ENCODE measurements at places on chromosomes 7 and 10.

DNA sequence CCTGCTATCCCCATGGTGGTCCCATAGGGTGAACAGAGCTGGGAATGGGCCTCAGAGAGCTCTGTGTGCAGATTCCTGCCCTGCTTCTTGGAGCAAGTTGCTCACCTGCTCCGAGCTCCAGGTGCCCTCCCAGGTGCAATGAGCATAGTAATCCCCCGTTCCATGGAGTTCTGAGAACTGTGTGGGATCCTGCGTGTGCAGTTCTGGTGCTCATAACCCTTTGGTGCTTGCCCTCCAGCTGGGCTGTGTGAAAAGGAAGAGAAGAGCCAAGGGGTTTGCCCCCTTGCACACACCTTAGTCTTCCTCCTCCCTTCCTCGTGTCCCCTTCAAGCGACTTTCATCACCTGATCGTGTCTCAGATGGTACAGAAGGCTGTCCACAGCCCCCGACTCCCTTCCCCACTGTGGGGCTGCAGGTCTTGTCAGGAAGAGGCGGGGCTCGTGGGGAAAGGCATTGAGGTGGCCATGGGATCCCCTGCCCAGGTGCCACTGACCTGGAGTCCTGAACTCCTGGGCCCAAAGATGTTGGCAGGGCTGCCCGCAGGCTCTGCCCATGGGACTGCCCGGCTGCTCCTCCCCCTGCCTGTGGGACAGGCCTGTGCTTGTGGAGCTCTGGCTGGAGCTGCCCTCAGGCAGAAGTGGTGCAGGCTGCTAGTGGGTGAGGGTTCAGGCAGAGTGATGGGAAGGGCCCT, 21.9 kb upstream of the ZNF488 start:
- DNase-seq, result no peak

DNA sequence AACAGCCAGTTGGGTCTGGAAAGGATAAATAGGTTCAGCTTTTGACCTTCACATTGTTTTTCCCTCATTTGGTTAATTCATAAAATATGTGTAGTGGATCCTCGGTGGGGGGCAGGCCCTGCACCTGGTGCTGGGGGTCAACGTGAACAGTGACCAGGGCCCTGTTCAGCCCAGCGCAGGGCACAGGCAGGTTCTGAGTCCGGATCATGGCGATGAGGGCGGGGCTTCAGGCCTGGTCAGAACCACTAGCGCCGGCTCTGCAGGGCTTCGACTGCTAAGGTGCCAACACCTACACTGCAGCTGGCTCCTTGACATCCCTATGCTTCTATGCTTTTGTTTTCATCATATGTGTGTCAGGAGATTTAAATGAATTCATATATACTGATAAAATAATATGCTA, 177.7 kb downstream of the CXCL12 start:
- DNase-seq, result no peak

- no peak for DNase-seq
Observed at GRCh38 chr10:1249142-1249920, 193.1 kb downstream of the WDR37 start.

- DNase-seq, result no peak
Observed at GRCh38 chr10:7445474-7446185, 34.8 kb upstream of the SFMBT2 start.

- DNase-seq, result no peak
Observed at GRCh38 chr10:130466271-130466997, 330.2 kb downstream of the GLRX3 start.

GRCh38 chr7:101146-102046, 91.0 kb upstream of the FAM20C start:
- peak; percentile 20 for DNase-seq

DNA sequence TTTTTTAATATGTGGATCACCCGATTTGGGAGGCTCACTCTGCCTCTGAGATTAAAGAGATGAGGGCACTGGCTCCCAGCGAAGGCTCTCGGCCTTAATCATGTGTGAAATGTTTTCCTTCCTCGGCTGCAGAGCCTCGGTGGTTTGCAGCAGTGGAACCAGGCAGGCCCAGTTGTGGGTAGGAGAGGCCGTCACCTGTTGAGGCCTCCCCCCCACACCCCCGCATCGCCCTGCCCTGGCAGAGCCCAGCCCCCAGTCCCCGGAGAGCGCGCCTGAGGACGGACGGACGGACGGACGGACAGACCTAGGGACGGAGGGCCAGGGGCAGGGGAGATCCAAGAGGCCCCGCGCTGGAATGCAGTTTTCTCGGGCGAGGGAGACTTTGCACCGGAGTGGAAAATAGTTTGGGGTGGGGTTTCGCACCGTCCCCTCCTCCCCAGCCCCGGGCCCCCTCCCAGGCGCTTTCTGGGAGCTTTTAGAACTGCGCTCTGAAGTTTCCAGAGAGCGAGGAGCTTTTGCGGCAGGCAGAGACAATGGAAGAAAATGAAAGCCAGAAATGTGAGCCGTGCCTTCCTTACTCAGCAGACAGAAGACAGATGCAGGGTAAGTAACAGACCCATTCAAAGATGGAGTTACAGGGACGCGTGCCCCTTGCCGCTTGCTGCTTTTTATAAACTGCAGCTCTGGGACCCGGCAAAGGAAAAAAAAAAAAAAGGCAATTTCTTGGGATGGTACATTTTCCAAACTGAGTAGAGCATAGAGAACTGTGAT, at the start of gene KIAA1217:
KIAA1217 (plus strand) TSS at position 478 of the 771 bp plus-strand sequence; CDS start at position 534, 56 bp downstream.
- peak; percentile 39 for DNase-seq

DNA sequence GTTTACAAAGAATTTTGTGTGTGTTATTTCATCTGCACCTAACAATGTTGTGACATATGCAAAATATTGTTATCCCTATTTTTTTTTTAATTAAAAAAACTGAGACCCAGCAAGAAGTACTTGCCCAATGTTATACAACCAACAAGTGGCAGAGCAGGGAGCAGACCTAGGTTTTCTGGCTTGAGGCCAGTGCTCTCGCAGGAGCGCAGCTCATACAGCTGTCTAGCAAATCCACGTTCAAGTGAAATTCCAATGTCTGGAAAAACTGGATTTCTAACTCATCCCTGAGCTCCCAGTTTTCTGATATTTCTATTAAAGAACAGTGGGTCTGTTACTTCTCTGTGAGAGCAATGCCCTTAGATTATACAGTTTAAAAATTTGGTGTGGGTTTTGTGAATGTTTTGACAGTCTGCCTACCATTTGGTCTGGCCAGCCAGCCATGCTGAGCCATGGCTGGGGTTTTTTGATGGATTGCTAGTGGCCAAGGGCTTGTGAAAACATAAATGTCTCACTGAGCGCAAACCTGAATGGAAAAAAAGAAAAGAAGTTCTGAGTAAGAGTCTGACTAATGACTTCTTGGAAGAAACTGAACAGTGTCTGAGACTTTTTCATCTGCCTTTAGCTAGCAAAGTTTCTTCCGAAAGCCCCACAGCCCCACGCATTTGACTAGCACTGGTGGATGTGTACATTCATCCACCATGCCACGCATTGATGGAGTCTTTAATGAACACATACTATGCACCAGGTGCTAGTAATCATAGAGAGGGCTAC, 15.4 kb upstream of the PRF1 start:
- no peak for DNase-seq

- DNase-seq, result no peak
Observed at GRCh38 chr7:138238734-138239659, 162.7 kb downstream of the AKR1D1 start.

DNA sequence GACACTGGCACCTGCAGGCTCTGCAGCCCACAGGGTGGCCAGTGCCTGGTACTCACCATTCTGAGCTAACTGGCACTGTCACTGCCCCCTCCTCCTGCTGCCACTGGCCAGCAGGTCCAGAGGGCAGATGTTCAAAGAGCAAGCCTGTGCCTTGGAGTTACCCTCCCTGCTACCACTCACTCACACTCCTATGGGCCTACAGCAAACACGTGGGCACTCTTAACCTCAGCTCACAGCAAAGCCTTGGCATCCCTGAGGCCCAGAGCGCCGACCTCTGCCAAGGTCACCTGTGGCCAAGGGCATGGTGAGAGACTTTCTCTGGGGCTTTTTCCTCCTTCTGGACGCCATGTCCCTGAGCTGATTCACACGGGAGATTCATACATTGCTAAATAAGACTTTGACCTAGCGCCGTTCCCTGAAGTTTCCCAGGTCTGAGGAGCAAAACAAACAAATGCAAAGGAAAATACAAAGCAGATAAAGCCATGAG, 270.0 kb upstream of the PPP2R2D start:
- DNase-seq, result no peak

GRCh38 chr10:81403451-81403850, 471.5 kb upstream of the NRG3 start:
- DNase-seq, result no peak

DNA sequence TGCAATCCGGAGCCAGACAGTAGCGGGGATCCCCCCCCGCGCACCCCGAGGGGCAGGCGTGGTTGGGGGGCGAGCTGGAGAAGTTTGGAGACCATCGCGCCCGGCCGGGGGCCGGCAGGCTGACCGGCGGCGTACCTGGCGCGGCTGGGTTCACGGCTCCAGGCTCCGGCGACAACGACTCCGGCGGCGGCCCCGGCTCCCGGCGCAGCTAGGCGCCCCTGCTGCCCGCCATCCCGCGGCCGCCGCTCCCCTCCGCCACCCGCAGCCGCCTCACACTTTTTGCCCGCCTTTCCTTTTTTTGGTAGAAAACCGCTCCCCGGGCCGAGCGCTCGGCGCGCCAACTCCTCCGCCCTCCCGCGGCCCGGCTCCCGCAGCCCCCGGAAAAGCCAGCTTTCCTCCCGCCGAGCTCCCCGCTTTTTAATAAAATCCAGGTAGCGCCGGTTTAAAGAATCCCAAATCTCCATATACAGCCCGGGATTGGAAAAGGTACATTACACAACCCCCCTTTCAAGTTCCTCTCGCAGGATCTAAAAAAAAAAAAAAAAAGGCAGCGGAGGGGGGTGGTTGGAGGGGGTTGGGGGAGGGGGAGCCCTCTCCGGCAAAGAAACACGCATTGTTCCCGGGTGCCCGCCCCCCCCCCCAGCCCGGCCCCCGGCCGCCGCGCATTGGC, at the start of gene TNRC18:
TNRC18 (minus strand) TSS at position 529 of the 670 bp plus-strand sequence. CDS start 2,588 bp downstream, outside the sequence.
- DNase-seq, result no peak

DNA sequence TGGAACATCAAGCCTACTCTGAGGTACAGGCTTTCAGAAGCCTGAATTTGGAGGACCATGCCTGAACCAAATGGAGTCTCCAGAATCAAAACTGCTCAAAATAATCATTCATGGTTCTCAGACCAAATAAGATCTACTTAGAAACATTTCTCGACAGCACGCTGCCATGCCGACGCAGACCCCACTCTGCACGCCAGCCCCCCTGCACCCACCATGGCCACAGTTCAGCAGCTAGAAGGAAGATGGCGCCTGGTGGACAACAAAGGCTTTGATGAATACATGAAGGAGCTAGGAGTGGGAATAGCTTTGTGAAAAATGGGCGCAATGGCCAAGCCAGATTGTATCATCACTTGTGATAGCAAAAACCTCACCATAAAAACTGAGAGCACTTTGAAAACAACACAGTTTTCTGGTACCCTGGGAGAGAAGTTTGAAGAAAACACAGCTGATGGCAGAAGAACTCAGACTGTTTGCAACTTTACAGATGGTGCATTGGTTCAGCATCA, 6.6 kb upstream of the KMT2C start:
- no peak for DNase-seq

- no peak for DNase-seq
Observed at GRCh38 chr7:104908636-104909035, 105.4 kb upstream of the KMT2E start.

GRCh38 chr7:41010967-41011366, 691.9 kb downstream of the INHBA start:
- DNase-seq, result peak; percentile 44

DNA sequence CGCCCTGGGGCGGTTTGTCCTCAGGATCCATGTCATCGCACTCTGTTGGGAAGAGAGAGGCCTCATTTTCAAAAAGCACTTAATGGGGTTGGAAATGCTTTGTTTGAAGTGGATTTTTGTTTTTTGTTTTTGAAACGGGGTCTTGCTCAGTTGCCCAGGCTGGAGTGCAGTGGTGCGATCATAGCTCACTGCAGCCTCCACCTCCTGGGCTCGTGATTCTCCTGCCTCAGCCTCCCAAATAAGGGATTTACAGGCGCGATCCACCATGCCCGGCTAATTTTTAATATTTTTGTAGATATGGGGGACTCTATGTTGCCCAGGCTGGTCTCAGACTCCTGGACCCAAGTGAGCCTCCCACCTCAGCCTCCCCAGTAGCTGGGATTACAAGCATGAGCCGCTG, 735 bp downstream of the FKBP6 start:
- no peak for DNase-seq

Data from stomach (tissue), 19 donors.